ENCODE measurements at places on chromosomes 7 and 10. TPM values are rescaled to one million over a fixed set of nuclear protein-coding genes. Genes with fewer than 3 reads are reported as not detected.

Gene CHAT
- not detected for total RNA-seq

Gene PCLO
- total RNA-seq = 0.03 TPM

Gene KIAA1549
- 1.6 TPM for total RNA-seq

Gene C10orf71
- not detected for total RNA-seq

Gene ZNF511
- 17.1 TPM for total RNA-seq

Gene SLK
- 40.9 TPM for total RNA-seq

Gene BBS9
- 26.8 TPM for total RNA-seq

Gene PTF1A
- total RNA-seq = not detected

Gene ZNF33B
- 4.1 TPM for total RNA-seq

Gene FAM25G
- total RNA-seq = not detected

Gene ACHE
- total RNA-seq = 0.13 TPM

Gene PLXDC2
- total RNA-seq = 12.7 TPM

Gene LDB3
- total RNA-seq = 0.96 TPM

Gene SEMA3D
- 11.8 TPM for total RNA-seq

Gene CUZD1
- 0.52 TPM for total RNA-seq

Gene CSTF2T
- total RNA-seq = 15.4 TPM

Gene CCDC6
- total RNA-seq = 44.3 TPM

Gene BCCIP
- total RNA-seq = 22.3 TPM

Gene ATOH7
- total RNA-seq = not detected

Gene LRMDA
- total RNA-seq = 1.0 TPM
